Activated naive CD4-positive, alpha-beta T cell (primary cell): ENCODE measurements at places on chromosomes 6 and 20.

DNA sequence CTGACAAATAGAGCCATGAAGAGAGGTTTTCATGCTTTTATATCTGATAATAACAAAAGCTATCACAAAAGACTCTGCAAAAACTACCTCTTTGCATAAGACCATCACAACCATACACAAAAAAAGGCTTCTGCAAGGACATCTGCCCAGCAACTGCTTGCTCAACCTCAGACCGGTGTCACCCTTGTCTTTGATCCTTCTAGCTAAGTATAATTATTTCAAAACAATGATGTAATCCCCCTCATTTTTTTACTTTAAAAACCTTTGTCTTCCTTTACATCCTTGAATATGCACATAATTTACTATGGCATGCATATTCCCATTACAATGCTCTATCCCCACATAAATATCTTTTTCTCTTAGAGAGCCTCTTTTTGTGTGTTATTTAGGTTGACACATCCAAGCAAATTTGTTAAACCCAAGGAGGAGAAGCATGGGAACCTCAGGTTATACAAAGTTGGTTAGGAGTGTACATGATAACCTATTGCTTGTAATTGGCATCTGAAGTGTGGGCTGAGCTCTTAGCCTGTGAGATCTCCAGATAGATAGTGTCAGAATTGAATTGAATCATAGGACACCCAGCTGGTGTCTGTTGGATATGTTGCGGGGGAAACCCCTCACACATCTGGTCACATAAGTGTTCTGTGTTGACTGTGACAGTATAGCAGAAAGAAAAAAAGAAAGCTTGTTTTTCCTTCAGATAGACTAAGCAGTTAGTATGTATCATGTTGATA, 20.7 kb upstream of the CGA start:
- DNase-seq, result no peak

DNA sequence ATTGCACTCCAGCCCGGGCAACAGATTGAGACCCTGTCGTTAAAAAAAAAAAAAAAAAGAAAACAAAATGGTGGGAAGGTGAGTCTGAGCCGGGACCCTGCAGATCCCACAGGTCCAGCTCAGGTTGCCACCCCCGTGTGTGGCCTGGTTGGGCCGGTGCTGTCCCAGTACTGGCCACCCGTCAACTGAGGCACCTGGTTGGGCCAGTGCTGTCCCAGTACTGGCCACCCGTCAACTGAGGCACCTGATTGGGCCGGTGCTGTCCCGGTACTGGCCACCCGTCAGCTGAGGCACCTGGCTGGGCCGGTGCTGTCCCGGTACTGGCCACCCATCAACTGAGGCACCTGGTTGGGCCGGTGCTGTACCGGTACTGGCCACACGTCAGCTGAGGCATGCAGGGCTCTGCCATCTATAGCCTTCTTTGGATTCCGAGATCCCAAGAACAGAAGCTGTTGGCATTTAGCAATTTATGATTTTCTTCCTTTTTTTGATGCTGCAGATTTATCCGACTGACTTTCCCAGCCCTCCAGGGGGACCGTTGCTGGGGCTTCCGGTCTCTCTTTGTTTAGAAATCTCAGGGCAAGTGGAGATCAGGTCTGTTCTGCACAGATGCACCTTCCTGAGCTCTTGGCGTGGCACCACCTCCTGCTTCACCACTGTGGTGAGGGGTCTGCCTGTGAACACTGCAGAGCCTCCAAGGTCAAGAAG, 113.8 kb downstream of the SYCP2 start:
- DNase-seq, result no peak

- DNase-seq, result no peak
Measured at GRCh38 chr20:15682690-15683089, 890.6 kb downstream of the KIF16B start.

DNA sequence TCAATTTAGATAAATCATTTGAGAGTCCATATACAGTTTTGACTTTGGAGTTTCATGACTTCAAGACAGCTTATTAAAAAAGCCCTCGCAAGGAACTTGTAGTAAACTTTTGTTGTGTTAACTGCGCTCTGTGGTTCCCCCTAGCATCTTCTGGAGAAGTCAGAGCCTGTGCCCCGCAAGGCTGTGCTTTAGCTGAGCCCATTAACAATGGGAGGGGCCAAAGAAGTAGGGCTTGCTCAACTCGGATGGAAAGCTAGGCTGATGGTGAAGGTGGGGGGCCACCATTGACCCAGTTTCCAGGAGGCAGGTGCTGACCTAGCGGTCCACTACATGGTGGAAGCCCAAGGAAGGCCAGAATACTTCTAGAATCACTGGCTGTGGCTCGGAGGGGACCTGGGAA, 29.3 kb upstream of the OVOL2 start:
- DNase-seq, result no peak

GRCh38 chr6:4491501-4492260, 284.5 kb upstream of the CDYL start:
- DNase-seq, result no peak

DNA sequence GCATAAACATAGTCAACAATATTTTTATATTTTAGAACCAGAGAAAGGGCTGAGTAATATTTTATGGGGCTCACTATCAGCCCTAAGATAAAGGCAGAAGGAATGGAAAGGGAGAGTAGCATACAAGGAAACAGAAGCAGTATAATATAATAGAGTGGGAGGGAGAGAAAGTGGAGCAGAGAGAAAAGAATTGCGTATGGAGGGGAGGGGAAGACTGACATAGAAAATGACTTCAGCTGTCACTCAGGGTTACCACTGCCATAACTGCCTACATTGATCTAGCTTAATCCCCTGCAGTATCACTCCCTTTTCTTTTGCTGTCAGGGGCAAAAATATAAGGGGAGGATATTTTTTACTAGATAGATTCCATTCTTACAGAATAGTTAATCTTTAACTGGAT, 1133.5 kb upstream of the MAP3K7 start:
- no peak for DNase-seq

GRCh38 chr20:37438464-37439222, 82.4 kb upstream of the NNAT start:
- no peak for DNase-seq

GRCh38 chr6:10837622-10837994, 731 bp downstream of the MAK start:
- no peak for DNase-seq

DNA sequence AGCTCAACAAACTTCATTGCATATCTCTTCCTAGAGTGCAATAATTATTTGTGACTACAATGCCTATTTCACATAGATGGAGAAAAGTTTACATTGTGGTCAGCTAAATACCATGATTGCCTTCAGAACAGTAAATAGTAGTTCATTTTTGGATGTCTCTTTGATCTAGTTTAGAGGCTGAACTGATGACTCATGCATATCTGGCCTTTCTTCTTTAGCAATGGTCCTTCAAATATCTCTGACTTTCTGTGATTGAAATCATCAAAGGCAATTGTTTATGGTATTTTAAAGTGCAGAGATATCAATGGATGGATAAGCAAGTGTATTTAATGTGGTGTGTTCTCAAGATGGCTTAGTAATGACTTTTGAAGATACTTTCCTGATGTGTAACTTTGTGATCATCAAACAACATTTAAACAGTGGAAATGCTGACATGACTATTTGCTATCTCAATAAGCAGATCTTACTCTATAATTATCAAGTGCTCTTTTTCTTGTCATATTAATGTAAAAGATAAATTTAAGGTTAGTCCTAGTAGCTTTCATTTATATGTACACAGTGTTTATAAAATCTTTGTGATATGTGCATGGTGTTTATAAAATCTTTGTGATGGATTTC, 523.7 kb upstream of the SLC35B3 start:
- DNase-seq, result no peak

DNA sequence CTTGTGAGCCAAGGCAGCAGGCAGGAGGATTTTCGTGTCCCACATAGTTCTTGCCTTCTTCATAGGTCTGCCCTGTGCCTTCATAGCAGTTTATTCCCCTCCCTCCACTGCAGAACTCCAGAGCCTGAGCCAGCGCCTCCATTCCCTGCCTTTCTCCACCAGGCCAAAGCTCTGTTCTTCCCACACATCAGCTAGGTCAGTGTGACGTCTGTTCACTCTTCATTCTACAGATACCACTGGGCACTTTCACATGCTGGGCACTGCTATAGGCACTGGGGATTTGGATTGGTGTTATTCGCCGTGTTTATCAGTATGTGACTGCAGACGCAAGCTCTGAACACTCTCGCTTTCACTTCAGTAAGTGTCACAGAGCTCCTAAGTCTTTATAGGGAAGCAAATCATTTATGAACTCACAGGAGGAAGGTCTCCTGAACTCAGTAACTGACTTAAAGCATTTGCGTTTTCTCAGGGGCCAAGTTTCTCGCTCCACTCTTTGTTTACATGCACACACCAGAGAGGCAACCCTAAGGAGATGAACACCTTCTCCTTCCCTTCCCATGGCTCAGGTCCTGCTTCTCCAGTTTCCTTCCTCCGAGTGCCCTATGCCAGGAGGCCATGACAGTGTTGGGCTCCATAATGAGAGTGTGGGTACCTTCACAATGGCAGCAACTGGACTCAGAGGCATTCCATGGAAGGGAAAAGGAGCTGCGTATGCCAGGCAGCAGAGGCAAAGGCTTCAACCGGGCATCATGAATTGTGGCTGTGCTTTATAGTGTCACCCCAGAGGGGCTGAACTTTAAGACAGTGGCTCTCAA, 6.3 kb upstream of the APMAP start:
- no peak for DNase-seq

GRCh38 chr6:2454180-2454579, 208.8 kb upstream of the GMDS start:
- no peak for DNase-seq

- DNase-seq, result no peak
Measured at GRCh38 chr20:29443819-29444218, 1813.6 kb upstream of the DEFB115 start.

DNA sequence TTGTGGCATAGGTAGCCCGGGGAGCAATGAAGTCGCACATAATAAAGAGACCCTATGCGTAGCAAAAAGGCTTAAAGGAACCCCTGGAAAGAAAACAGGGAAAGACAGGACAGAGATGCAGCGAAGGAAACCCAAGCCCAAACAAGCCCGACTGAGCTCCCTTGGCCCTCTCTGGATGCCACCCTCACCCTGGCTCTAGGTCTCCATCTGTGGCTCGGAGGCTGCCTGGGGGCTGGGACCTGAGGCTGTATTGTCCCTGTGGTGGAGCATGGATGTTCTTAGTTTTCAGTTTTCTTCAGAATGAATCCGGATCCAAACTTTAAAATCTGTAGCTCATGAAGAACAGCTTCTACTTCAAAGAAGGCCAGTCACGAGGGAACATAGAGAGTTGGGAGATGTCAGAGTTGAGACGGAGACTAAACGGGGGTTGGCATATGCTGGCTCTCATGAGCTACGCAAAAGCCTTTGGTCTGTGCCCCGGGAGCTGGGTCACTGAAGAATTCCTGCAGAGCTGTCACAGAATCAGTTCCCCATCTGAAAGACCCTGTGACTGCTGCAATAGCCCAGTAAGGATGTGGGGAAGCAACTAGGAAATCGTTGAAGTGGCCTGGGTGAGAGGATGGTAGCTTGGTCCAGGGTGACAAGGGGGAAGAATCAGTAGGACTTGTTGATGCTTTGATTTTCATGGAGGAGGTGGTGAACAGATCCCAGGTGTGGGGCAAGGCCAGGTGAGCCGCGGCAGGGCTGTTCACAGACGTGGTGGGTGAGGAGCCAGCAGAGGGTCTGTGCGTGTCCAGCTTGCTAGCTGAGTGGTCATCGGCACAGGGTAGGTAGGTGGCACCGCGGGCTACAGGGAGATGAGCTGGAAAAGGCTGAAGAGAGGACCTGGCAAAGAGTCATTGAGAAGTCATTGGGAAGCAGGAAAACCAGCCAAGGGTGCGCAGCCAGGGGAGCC, 35.2 kb downstream of the SYNDIG1 start:
- DNase-seq, result no peak
